HCEC 1CT (cell line): ENCODE measurements at places on chromosomes 5 and 9.

DNA sequence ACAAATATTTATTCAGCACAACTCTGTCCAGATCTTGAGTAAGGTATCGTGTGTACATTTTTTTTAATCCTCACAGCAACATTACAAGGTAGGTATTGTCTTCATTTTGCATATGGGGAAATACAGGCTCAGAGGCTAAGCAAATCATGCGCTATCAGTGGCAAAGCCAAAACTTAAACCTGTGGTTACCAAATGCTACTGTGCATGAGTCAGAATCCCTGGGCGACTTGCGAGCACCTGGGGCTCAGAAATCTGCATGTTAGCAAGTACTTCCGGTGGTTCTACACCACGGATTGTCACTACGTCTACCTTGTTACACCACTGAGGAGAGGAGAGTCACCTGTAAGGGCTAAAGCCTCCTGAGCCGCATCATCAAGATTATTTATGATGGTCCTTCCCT is 21.3 kb downstream of the C5orf58 start:
- no peak for DNase-seq

GRCh38 chr5:158966716-158967115 is 133.0 kb downstream of the EBF1 start:
- no peak for DNase-seq

DNA sequence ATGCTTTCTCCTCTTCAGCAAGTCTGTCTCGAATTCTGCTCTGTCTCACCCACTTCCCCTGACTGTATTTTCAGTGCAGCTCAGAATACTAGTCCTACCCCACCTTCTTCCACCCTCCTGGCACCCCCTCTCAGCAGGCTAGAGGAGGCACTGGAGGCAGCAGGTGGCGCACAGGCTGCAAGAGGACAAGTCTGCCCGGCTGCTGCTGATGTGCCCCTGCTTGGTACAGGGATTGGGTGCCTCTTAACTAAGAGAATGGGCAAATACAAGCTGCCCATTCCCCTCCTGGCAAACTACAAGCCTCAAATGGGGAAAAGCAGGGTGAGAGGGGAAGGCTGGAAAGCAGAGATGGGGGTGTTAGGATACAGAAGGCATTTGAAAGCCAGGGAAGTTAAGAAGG is 5.1 kb downstream of the TLN1 start:
- DNase-seq: peak; percentile 43

GRCh38 chr5:127400946-127401670 is 110.5 kb downstream of the MEGF10 start:
- DNase-seq: no peak

- peak; percentile 18 for DNase-seq
These were observed 158.6 kb downstream of the MELK start for GRCh38 chr9:36731068-36731956.

DNA sequence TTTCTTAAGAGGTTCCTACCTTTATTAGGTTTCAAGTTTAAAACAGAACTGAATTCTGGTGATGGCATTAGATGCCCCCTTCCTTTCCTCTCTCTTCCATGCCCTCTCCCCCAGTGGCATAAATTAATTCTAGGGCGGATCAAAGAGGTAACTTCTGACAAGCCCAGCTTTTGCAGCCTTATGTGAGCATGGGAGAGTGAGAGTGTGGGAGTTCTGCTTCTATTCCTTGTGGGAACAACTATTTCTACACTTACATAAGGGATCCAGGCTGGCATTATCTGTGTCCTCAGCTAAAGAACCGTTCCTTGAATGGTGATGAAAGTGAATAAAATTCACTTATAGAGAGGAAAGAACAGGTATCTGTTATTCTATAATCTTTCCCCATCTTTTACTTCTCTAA is 437.6 kb downstream of the KIF4B start:
- no peak for DNase-seq

DNA sequence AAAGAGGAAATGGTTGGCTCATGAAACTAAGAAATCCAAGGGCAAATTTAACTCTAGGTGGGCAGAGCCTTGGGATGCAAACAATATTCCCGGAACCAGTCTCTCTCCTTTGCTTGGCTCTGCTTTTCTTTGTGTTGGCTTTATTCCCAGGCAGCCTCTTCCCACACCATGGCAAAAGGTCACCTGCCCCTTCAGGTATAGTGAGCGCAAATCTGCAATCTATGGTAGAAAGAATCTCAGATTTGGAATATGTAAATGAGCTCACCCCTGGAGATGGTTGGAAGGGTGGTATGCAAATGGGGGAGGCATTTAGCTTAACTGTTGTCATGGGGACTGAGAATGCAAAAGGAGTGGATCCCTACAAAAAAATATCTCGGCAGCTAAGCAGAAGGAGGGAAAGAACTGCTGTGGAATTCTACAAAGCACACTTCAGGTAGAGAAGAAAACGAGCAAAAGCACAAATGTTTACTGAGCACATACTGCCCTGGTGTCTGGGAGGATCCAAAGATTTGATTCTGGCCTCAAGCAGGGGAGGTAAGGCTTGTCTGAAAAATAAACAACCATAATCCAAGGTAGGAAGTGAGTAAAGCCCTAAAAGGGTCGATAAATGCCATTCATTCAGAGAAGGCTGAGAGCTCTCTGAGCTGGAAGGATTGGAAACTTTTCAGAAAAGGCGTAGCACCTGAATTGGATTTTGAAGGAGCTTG is 139.7 kb downstream of the TLE1 start:
- DNase-seq: no peak

- DNase-seq: no peak
These were observed 69.7 kb downstream of the TRIO start for GRCh38 chr5:14212838-14213237.

- no peak for DNase-seq
These were observed 77.5 kb upstream of the ZNF169 start for GRCh38 chr9:94181408-94182181.

- DNase-seq: peak; percentile 80
These were observed 229.1 kb upstream of the TBCA start for GRCh38 chr5:78005021-78005785.

- DNase-seq: no peak
These were observed 22.3 kb upstream of the OLFM1 start for GRCh38 chr9:135065151-135065550.

GRCh38 chr5:148446611-148447010 is 62.9 kb downstream of the FBXO38 start:
- DNase-seq: no peak

DNA sequence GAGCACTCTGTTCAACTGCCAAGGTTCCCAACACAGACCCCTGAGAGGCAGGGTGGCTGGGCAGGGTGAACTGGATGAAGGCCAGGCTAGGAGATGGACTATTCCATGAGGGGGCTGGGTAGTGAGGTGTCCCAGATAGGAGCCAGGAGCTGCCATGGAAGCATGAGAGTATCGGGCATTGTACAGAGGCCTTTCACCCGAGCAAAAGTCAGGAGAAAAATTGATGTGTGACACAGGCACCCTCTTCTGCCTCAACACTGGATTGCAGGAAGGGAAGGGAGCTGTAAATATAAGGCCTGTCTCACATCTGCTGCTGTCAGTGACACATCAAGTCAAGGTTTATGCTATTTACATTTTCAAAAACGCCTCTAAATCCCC is 74.6 kb downstream of the UBAP1 start:
- DNase-seq: peak; percentile 53

DNA sequence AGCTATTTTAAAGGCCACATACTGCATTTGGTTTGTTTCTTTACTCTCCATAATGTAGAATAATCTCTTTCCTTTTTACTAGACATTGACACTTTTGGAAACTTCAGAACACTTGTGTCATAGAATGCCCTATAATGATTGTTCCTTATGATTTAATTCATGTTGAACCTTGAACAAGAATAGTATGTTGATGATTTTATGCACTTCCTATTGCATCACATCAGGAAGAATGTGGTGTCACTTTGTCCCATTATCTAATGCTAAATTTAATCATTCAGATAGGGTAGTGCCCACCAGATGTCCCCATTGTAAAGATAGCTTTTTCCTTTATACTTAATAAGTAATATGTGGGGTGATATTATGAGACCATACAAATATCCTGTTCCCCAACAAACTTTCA is 19.4 kb upstream of the DEPDC1B start:
- DNase-seq: no peak

- DNase-seq: no peak
These were observed 428.4 kb upstream of the MPDZ start for GRCh38 chr9:13707612-13708576.

DNA sequence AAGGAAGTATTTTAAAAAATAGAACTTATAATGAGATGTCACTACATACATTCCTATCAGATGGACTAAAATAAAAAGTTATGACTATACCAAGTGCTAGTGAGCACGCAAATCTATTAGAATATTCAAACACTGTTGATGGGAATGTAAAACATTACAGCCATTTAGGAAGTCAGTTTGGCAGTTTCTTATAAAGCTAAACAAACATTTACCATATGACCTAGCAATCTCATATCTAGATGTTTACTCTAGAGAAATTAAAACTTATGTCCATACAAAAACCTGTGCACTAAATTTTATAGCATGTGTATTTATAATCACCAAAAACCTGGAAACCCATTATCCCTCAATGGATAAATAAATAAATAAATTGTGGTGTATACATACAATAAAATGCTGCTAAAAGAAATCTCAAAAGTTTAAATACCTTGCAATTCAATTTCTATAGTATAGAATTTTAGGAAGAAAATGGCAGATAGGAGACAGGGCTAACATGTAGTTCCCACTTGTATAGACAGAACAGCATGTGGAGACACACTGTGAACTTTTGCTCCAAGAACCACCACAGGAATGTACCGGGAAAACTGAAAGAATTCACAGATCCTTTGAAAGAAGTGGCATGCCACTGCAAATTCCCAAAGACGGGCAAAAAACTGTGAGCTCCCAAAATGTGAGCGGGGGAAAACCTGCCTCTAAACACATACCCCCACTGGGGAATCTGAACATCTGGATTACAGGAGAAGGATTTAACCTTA is 174.6 kb upstream of the SPEF2 start:
- no peak for DNase-seq

DNA sequence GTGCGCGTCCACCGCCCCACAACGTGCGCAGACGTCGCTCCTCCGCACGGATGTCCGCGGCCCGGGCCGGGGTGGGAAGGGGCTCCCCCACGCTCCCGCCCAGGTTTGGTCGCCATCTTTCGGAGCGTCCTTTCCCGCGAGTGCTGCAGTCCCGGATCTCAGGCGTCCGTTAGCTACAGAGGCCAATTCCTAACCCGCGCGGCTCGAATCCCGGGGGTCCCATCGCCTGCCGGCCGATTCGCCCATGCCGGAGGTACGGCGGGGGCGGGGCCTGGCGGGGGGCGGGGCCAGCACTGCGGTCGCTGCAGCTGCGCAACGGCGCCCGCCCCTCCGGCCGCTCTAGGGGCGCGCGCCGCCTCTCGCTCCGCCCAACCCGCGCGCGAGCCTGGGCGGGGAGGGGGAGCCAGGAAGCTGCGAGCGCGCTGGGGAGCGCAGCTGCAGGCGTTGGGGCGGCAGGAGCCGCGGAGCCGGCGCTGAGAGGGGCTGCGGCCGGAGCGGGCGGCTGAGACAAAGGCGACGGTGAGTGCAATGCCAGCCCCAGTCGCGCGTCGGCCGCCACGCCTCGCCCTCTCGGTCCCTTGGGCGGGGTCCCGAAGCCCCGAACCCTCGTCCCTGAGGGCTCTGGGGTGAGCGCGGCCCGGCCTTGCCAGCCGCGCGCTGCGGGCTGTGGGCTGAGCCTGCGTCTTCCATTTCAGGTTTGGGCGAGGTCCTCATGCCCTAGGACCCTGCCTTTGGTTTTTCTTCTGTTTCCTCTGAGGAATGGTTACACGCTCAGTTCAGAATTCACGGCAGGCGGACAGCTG is at the start of gene CDC42SE2:
Gene CDC42SE2 (plus strand): TSS at position 406 of the 803 bp plus-strand sequence. CDS start 95,441 bp downstream, outside the sequence.
- peak; percentile 88 for DNase-seq

- DNase-seq: no peak
These were observed 62.9 kb upstream of the PPARGC1B start for GRCh38 chr5:149667084-149667828.

- peak; percentile 72 for DNase-seq
These were observed 40.6 kb upstream of the SAP30L start for GRCh38 chr5:154405078-154405792.

- DNase-seq: no peak
These were observed 255.8 kb downstream of the PRELID2 start for GRCh38 chr5:145579301-145579700.

DNA sequence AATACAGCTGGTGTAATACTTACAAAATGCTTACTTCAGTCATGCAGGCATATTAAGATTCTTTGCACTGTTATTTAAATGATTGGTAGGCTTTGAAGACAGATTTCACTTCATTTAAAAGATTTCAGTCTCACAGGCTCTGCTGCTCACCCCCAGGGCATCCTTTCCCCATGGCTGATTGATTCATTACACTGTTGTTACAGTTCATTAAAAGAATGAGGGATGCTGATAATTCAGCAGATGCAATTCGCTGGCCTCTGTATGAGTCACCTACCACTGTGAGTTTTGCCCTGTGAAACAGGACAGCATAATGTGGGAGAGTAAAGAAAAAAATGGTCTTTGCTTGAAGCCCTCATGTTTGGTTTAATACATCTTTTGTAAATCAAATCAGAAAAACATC is 246.9 kb downstream of the CYLC2 start:
- peak; percentile 33 for DNase-seq

DNA sequence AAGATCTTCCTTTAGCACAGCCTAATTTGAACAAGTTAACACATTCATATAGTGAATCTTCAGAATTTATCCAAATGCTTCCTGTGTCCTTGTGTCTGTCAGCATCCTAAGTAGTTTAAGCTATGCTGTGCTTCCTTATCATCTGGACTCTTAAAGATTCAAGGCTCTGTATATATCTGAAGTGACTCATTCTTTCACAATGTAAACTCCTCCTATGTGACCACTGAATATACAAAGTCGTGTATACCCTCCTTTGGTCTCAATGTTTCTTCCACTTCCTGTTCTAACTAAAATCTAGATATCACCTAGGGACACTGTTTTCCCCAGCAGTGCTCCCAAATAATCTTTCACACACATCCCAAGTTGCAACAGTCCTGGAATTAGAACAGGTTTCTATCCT is 935.7 kb upstream of the NUDT12 start:
- peak; percentile 49 for DNase-seq

GRCh38 chr5:132812123-132812765 is 858 bp upstream of the SOWAHA start:
- DNase-seq: no peak

DNA sequence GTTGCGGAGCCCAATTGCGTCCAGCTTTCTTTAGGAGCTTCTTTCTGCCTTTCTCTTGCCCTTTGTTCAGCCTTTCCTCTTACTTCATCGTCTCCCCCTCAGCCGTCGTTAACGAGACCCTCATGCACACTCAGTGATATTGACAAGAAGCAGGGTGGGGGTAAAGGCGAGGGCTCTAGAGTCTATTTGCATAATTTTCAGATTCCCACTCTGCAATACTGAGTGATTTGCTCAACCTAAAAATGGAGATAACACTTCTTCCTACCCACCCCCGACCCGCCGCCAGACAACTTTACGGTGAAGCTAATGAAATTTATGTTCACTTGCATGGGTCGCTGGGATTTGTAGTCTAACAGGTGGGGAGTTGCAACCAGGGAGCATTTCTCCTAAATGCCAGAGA is 1.3 kb upstream of the TBC1D2 start:
- no peak for DNase-seq

GRCh38 chr5:677131-678101 is 15.7 kb downstream of the TPPP start:
- DNase-seq: no peak

DNA sequence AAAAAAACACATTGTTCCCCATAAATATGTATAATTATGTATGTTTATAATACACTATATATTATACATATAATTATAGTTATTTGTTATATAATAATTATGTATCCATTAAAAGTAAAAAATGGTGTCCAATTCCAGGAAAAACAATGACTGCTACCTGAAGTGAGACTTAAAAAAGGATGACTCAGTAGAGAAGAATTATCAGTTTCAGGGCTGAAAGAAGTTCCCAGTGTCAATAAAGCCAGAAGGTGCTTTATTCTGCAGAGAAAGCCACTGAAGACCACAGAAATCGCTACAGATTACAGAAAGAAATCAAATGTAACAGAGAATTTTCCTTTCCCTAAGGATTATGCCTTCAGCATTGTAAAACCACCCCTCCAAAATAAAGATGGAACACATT is 50.9 kb downstream of the ANKRD31 start:
- no peak for DNase-seq
